NCI-H1417 (cell line): ENCODE measurements at places on chromosomes 4 and X.

DNA sequence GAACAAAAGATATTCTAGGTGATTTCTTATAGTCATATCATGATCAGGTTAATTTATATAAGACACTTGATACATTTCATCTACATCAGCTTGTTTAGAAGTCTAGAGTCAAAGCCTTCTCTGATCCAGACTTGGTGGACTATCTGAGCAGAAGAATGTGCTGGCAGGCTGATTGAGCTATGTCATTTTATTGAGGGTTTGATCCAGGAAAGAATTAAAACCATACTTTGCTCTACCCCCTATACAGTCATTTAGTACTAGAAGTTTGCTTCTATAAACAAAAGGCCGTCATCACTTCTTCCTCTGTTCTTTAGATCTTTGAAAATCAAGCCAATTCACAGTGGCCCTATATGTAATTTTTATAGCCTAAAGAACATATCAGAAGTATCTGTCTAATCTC lies 173.1 kb upstream of the PITX2 start:
- no peak for DNase-seq

DNA sequence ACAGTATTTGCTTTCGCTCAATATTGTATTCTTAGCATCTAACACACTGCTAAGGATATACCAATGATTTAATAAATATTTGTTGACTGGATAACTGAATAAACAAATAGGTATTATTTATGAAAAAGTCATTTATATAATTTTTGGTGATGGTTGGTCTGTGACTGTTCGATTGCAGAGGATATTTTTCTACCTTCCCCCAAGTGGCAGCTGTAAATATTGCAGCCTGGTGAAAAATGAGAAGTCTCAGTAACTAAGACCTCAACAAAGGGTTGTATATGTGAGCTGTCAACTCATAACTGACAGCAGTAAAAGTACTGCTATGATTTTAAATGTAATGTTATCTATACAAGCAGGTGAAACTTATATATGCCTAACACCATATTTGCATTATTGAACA lies 36.0 kb downstream of the HTR2C start:
- peak; percentile 28 for DNase-seq

GRCh38 chr4:149403081-149403480 lies 412.6 kb downstream of the IQCM start:
- DNase-seq: no peak

DNA sequence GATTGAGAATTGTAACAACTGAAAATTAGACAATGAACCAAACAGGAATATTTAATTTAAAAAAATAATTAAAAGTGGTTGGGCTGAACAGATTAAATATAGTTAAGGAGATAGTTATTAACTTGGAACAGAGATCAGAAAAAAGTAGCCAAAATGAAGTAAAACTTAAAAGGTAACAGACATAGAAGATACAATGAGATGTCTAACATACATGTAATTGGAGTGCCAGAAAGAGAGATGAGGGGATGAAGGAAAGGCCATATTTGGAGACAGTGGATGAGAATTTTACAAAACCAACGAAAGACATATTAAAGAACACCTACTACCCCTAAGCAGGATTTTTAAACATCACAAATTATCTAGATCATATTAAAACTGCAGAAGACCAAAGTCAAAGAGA lies 8.0 kb downstream of the TBC1D9 start:
- DNase-seq: no peak

DNA sequence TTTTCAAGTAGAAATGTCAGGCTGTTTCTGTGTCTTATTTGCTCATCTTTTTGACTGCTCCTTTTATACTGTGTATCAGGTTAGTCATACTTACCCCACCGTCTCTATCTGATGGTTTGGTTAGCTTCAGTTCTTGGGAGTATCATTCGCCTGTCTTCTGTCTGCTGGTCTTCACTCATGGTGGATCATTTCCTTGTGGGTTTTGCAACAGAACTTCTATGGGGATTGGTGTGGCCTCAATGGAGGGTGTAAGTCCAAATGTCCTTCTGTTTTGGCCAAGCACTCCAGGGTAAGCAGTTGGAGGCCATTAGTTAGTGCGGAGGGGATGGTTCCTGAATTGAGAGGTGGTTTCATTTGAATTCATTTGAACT lies 7.2 kb downstream of the ABCD1 start:
- no peak for DNase-seq

DNA sequence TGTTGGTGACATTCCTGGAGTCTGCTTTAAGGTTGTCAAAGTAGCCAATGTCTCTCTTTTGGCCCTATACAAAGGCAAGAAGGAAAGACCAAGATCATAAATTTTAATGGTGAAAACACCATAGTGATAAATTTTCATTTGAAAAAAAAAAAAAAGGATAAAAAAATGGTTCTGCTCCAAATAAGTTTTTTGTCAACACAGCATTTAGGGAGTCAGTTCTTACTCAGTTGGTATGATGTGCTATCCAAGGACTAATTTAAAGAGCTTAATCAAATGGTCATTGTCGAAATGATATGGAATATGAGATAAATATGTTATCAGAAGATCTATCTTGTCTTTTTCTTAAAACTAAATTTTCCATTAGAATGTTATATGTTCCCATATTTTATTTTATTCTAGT lies 83.9 kb downstream of the PCDH18 start:
- DNase-seq: no peak

DNA sequence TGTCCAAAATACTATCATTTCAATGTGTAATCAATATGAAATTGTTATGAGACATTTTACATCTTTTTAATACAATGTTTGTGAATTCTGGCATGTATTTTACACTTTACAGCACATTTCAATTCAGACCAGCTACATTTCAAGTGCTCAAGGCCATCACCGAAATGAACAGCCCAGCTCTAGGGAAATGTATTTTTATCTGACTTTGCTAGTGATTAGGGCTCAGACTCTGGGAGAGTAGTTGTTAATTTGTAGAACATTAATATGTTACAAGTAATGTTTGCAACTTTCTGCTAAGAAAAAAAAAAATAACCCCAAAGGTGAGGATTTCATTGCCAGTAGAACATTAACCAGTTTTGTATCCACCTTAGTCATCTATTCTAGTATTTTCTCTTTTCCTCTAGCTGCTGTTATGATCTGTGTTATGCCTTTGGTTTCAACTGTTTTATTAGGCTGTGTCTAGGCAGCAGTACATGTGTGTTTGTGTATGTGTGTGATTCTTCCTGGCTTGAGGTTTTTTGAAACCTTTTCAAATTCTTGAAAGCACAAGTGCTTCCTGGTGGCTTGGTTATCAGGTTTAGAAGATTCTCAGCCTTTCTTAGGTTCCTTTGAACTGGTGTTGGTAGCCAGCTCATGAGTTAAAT lies 125.9 kb downstream of the NSUN7 start:
- no peak for DNase-seq

- DNase-seq: no peak
Observed at GRCh38 chrX:109714340-109714958, 18.6 kb downstream of the ACSL4 start.

DNA sequence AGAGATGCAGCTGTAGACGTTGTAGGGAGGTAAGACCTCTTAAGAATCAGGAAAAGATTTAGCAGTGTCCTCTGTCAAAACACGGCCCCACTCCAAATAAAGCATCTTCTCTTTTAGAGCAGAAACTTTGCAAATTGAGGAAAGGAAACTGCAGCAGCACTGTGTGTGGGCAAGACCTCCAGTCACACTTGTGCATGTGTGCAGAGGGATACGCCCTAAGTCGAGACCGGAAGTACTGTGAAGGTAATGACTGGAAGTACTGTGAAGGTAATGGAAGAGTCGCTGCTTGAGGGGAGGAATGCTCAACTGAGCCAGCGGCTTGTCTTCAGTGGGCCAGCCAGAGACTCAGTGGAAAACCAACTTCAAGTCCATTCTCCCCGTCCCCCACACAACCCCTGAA lies 46.5 kb downstream of the EGF start:
- DNase-seq: no peak

DNA sequence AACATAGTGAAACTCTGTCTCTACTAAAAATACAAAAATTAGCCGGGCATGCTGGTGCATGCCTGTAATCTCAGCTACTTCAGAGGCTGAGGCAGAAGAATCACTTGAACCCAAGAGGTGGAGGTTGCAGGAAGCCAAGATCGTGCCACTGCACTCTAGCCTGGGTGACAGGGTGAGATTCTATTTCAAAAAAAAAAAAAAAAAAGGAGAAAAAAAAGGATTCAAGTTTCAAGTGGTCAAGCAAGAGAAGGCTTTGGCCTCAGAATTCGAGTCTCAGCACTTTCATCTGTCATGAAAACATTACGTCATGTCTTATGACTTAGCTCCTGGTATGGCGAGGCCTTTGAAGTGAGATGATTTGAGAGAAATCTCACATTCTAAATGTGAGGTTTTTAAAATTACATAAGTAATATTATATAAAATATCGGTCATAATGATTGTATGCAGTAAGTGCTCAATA lies 21.2 kb upstream of the DHRSX start:
- DNase-seq: no peak

DNA sequence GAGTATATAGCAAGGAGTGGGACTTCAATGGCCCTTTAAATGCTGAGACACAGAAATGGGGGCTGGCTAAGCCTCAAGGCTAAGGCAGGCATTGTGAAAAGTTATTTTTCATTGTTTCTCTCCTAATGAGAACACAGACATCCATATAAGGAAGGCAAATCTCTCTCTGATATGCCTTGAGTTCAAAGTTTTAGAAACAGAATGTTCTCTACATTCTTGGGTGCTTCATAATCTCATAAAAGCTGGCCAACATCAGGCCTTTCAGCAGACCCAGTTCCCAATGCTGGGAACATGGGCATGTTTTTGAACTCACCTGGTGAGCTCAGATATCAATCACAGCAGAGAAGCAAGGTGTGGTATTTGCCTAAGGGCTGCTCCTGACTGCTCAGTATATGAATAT lies 19.4 kb upstream of the RAB40A start:
- no peak for DNase-seq
